A673 (cell line): ENCODE measurements at places on chromosomes 1 and 21. TPM values are rescaled to one million over a fixed set of nuclear protein-coding genes. Genes with fewer than 3 reads are reported as not detected.
A peak's percentile ranks its signal among the peaks of the same experiment; 100 is the strongest.

Gene DMBX1
- 0.69 and 1.4 TPM in 2 replicates for total RNA-seq

DNA sequence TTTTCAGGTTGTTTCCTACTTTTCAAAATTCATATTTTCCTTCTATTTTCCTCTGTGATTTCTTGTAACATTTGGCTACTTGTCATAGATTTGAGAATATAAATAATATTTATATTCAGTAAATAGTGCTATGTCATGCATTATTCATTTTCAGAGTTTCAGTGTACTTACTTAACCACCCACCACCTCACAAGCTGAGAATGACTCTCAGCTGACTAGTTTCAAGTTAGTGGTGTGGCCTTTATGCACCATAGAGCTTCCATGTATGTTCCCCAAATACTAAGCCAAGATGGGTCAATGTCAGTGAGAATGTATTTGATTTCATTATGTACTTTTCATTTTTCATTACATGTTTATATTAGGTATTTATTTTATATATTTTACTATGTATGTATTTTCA lies 56.9 kb upstream of the RGS1 start:
- no peak for DNase-seq

Gene SERTAD4
- total RNA-seq = 8.0 and 12.2 TPM in 2 replicates

DNA sequence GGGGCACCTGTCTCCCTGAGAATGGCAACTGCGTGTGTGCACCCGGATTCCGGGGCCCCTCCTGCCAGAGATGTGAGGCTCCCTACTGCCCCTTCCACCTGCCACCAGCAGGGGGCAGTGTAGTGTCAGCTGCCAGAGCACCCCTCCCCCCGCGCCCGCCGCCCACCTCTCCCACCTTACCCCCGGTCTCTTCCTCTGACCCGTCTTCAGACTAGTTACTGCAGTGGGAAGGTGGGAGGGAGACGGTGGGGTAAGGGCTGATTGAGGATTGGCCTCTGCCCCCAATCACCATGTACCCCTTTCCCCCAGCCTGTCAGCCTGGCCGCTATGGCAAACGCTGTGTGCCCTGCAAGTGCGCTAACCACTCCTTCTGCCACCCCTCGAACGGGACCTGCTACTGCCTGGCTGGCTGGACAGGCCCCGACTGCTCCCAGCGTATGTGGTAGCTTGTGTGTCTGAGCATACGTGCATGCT lies 10.1 kb upstream of the LRRC71 start:
- DNase-seq = peak; percentile 57

Gene RAB42
- total RNA-seq = 2.4 and 3.5 TPM in 2 replicates
